ENCODE measurements at places on chromosomes 5 and 9. TPM values are rescaled to one million over a fixed set of nuclear protein-coding genes. Genes with fewer than 3 reads are reported as not detected.

DNA sequence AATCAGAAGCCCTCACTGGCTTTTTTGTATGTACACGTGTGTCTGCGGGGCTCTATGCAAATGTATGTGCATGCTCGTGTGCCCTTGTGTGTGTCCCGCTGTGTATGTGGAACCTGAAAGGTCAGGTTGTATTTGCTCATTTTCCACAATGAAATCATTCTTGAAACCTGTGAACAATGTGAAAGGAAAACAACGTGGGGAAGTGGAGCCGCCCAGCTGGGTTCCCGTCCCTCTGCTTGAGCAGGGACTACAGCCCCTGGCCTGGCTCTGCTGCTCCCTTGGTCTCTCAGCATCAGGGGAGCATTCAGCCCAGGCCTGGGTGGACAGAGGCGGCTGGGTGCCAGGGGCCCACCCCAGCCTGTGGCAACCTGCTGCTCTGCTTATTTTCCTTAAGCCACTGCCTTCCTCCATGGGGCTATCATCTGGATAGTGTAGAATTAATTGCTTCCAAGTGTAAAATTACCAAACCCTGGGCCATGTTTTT lies 3.0 kb downstream of the ECSCR start:
- no peaks in the 10 kb centered on the region for H3K4me1 ChIP-seq
- peak overlapping the region; percentile 74 for H3K27ac ChIP-seq
- H3K36me3 ChIP-seq: no peaks in the 10 kb centered on the region
- no peak overlapping the region for H3K4me3 ChIP-seq
- H3K27me3 ChIP-seq: no peaks in the 10 kb centered on the region

- H3K4me1 ChIP-seq: no peaks in the 10 kb centered on the region
- no peaks in the 10 kb centered on the region for H3K27me3 ChIP-seq
- no peak overlapping the region for H3K4me3 ChIP-seq
- H3K27ac ChIP-seq: no peak overlapping the region
Observed at GRCh38 chr5:81317536-81317935, 16.1 kb downstream of the ZCCHC9 start.

- H3K27me3 ChIP-seq: no peaks in the 10 kb centered on the region
- H3K4me1 ChIP-seq: no peaks in the 10 kb centered on the region
- DNase-seq: no peak
- H3K36me3 ChIP-seq: no peaks in the 10 kb centered on the region
- H3K4me3 ChIP-seq: no peak overlapping the region
Observed at GRCh38 chr5:153953411-153953810, 85.3 kb downstream of the FAM114A2 start.

Gene ZER1
- 42.9 TPM for total RNA-seq

DNA sequence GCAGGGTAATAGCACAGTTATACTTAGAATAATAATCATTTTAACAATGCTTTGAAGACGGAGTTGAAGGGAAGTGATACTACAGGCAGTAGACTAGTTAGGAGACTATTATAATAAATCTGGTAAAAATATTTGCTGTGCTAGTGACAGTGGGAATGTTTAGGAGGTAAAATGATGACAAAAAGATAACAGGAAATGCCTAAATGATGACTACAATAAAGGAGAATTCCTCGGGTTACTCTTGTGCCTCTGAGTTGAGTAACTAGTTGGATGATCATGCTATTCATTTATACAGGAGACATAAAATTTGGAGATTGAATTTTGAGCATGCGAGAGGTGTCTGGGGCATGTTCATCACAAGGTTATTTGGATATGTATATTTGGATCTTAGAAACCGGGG lies 32.2 kb upstream of the PAM start:
- H3K4me3 ChIP-seq: no peak overlapping the region
- no peaks in the 10 kb centered on the region for H3K27me3 ChIP-seq
- no peaks in the 10 kb centered on the region for H3K4me1 ChIP-seq
- DNase-seq: no peak

DNA sequence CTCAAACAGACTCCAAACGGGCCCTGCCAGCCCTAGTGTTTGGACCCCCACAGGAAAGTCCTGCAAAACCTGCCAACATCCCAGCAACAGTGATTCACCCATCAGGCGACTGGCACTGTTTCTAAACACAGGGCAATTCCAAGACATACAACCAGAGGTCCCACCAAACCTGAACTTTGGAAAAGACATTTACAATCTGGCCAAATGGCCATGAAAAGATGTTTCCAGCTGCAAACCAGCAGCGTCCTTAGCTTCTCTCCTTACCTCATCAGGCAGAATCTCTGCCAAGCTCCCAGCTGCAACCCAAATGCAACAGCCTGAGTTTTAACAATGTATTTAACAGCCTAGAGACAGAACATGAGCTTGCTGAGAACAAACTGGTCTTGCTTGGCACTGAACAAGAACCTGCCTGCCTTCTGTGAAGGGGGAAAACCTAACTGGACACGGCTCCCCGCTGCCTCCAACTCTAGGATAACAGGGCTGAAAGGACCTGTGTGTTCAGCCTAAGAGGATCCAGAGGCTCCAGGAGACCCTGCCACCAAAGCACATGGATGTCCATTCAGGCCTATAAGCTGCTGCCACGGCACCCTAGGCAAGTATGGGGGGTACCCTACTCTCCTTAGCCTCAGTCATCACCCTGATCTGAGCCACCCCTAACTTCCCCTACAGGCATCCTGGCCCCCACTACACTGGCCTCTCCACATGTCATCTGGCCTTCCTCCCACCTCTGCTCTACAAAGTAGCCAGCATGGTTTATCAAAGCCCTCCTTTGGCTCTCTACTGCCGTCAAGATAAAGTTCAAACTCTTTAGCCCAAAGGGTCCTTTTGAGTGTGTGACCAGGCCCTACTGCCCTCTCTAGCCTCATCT lies 5.6 kb downstream of the P4HA2 start:
- H3K36me3 ChIP-seq: no peaks in the 10 kb centered on the region
- no peak for DNase-seq
- no peaks in the 10 kb centered on the region for H3K27me3 ChIP-seq
- H3K27ac ChIP-seq: peak overlapping the region; percentile 38
- no peak overlapping the region for H3K4me3 ChIP-seq

Gene GOLGA1
- 21.1 TPM for total RNA-seq

DNA sequence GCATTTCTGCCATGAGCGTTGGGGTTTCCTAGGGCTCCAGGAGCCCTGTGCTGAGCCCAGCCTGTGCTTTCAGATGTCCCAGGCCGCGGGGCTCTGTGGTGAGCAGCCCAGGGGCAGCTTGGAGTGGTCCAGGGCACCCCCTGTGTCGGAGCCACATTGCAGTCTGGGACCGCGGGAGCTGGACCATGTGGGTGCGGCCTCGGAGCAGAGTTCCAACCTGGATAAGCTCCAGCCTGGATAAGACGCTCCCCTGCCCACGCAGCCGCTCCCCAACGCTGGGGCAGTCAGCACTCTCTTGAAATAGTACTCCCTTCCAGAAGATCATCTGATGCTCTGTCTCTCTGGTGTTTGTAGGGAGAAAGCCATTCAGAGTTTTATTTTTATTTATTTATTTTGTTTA lies 111.1 kb downstream of the WNK2 start:
- H3K4me1 ChIP-seq: no peaks in the 10 kb centered on the region
- H3K27me3 ChIP-seq: no peaks in the 10 kb centered on the region
- DNase-seq: no peak
- H3K4me3 ChIP-seq: no peak overlapping the region
- H3K36me3 ChIP-seq: no peaks in the 10 kb centered on the region

DNA sequence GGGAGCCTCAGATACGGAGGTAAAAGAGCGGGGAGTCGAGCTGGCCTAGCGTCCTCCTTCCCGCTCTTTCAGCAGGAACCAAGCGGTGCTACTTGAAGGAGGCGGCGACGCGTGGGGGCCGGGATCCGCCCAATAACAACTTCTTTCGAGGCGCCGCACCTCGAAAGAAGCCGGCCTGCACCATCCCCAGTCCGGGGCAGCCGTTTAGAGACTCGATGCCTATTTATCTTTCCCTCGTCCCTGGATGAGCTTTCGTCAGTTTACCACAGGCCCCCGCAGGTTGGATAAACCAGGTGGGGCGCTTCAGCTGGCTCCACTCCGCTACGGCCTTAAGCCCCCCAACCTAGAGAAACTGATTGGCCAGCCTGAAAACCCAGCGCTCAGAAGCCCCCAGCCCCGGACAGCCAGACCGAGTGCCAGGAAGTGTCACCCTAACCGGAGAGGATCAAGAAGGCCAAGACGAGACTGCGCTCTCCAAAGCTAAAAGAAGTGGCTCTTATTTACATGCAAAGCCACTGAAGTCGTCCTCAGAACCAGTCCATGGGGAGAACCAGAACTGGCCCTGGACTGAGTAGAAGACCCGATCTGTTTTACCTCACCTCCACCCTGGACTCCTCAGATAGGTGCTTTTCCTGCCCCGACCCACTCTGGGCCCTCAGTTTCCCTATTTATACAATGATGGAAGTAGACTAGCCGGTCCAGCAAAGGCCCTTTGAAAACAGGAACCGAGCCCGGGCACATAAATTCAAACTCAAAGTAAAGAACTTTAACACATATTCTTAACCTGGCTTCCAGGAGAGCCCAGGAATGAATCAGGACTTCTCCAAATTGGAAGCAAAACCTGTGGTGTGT lies 1.4 kb downstream of the HAND1 start:
- H3K4me3 ChIP-seq: peak overlapping the region; percentile 36
- H3K27me3 ChIP-seq: peaks cover 5% of the 10 kb centered on the region
- no peak for DNase-seq
- H3K27ac ChIP-seq: no peak overlapping the region

DNA sequence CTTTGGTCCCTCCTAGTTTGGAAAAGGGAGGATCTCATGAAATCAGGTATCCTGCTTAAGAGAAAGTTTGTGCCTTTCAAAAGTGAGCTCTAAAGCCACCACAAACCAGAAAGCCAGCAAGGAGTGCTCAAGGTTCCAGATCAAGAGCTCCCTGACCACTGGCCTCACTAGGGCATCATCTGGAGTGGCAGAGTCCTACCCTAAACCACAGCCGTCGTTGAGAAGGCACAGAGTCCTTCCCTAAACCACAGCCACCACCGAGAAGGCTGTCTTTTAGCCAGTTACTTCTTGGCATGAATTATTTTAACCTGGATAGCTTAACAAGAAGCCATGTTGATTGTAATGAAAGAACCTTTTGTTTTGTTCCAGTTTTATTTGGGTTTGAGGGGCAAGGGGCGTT lies 102.9 kb downstream of the FRMD3 start:
- no peak overlapping the region for H3K27ac ChIP-seq
- DNase-seq: no peak
- H3K36me3 ChIP-seq: no peaks in the 10 kb centered on the region
- H3K27me3 ChIP-seq: no peaks in the 10 kb centered on the region

GRCh38 chr5:34916518-34916917 lies 1.0 kb downstream of the BRIX1 start:
- no peaks in the 10 kb centered on the region for H3K27me3 ChIP-seq
- no peak for DNase-seq
- H3K27ac ChIP-seq: no peak overlapping the region
- H3K36me3 ChIP-seq: no peaks in the 10 kb centered on the region
- H3K4me3 ChIP-seq: peak overlapping the region; percentile 100
- H3K4me1 ChIP-seq: no peaks in the 10 kb centered on the region

Gene IRX2
- total RNA-seq: 69.4 TPM

DNA sequence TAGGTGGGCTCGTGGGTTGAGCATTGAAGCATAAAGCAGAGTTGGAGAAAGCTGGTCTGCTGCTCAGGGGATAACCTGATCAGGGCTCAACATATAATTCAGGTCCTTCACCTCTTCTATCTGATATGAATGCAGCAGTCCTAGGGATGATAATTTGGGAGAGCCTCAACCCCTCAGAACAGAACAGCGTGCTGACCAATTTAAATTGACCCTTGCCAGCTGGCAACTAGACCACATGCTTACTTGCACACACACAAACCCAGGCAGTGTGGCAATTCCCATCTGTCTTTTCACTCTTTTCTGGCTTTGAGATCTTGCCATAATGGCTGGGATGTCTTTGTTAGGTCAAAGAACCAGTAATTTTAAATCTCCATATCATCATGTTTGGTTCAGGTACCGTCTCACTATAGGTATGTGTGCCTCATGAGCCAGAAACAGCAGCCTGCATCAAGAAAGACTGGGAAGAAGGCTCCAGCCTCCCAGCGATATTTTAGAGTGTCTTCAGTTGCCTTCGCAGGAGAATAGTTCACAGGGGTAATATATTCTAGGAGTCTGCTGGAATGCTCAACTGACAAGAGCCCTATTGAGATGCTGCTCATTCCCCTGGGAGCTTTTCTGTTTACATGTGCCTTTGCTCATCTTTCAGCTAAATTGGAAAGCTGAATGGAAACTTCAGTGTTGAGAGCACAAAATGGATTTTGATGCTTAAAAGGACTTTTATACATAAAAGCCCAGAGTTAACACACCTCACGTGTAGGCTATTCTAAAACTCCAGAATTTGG lies 497.6 kb downstream of the RASEF start:
- no peak overlapping the region for H3K27ac ChIP-seq
- DNase-seq: no peak
- no peaks in the 10 kb centered on the region for H3K4me1 ChIP-seq
- H3K36me3 ChIP-seq: no peaks in the 10 kb centered on the region

DNA sequence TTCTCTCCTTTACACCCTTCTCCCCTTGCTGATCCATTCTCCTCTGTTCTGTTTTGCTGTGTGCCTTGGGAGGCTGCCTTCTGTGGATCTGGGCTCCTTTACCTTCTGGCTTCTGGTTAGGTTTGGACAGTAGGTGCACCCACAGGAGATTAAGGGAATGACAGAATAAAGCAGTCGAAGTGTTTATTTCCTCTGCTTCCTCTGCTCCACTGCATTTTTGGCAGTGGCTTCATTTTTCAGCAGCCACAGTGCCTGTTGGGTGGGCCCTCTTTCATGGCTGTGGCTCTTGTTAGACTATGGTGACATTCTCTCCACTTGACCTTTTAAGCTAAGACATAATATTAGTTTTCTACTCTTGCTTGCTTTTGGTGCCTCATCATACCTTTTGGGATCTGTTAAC lies 144.1 kb downstream of the CCDC171 start:
- H3K27me3 ChIP-seq: no peaks in the 10 kb centered on the region
- H3K4me3 ChIP-seq: no peak overlapping the region
- H3K4me1 ChIP-seq: no peaks in the 10 kb centered on the region
- no peak overlapping the region for H3K27ac ChIP-seq
- DNase-seq: no peak

GRCh38 chr5:24645483-24645882 lies 705 bp upstream of the CDH10 start:
- no peak overlapping the region for H3K4me3 ChIP-seq
- no peak overlapping the region for H3K27ac ChIP-seq
- H3K27me3 ChIP-seq: peaks cover 21% of the 10 kb centered on the region
- no peak for DNase-seq
- no peaks in the 10 kb centered on the region for H3K4me1 ChIP-seq

DNA sequence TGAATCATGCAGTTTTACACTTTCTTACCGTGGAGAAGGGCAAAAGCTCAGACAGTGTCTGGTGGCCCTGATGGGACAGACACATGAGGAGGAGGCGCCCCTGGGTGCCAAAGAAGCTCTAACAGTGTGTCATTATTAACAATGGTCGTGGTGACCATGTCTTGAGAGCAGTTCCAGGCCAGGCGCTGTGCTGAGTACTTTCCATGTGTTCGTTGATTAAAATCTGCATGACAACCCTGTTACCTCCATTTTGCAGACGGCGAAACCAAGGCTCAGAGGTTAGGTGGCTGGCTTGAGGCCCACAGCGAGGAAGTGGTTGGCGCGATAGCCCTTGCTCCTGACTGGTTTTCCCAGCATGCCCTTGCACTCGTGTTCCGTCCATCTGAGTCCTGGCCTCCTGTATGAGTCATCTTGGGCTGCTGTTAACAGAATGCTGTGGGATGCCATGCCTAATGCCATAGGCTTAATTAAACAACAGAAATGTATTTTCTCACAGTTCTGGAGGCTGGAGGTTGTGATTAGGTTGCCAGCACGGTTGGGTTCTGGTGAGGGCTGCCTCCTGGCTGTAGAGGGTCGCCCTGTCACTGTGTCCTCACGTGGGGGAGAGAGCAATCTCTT lies 92.0 kb downstream of the AMBP start:
- H3K36me3 ChIP-seq: no peaks in the 10 kb centered on the region
- no peaks in the 10 kb centered on the region for H3K4me1 ChIP-seq
- no peak overlapping the region for H3K27ac ChIP-seq
- no peak for DNase-seq

Data from breast epithelium (tissue), 4 donors.